ENCODE measurements at places on chromosomes 7 and 10.
A peak's percentile ranks its signal among the peaks of the same experiment; 100 is the strongest.

- H3K4me1 ChIP-seq: peaks cover 8% of the 10 kb centered on the region
- peak overlapping the region; percentile 22 for H3K4me3 ChIP-seq
- H3K27ac ChIP-seq: peak overlapping the region; percentile 49
- H3K27me3 ChIP-seq: no peaks in the 10 kb centered on the region
- DNase-seq: peak; percentile 79
Observed at GRCh38 chr7:47314728-47315607, 266.9 kb downstream of the TNS3 start.

- DNase-seq: peak; percentile 22
- H3K36me3 ChIP-seq: no peaks in the 10 kb centered on the region
- H3K4me1 ChIP-seq: peaks cover 15% of the 10 kb centered on the region
- H3K4me3 ChIP-seq: peak overlapping the region; percentile 97
- H3K27me3 ChIP-seq: no peaks in the 10 kb centered on the region
Observed at GRCh38 chr7:5422396-5423305, 983 bp downstream of the TNRC18 start.

DNA sequence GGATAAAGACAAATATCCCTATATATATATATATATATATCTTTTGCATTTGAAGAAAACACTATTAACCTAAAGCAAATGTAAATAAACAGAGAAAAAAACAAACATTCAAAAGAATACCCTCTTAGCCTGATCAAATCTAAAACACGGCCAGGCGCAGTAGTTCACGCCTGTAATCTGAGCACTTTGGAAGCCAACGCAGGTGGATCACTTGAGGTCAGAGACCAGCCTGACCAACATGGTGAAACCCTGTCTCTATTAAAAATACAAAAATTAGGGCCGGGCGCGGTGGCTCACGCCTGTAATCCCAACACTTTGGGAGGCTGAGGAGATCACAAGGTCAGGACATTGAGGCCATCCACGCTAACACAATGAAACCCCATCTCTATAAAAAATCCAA, 9.2 kb downstream of the ANXA7 start:
- H3K4me3 ChIP-seq: no peak overlapping the region
- no peaks in the 10 kb centered on the region for H3K27me3 ChIP-seq
- no peak overlapping the region for H3K27ac ChIP-seq
- no peaks in the 10 kb centered on the region for H3K4me1 ChIP-seq

DNA sequence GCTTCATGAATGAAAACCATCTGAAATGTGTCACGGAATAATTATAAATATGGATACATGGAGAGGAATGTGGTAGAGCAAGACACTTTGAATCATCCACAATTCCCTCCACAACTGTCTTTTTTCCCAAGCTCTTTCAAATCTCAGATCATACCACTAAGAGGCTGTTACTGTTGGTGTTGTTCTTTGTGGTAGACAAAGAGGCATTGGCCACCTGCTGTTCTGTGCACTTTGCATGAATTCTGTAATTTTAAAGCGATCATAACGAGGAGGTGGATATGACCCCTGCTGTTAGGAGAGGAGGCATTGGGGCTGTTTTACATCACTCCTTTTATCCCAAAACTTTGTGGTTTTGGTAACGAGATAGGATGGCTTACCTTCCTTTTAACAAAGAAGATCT, 141.2 kb upstream of the KLF6 start:
- no peak overlapping the region for H3K27ac ChIP-seq
- no peaks in the 10 kb centered on the region for H3K36me3 ChIP-seq

GRCh38 chr7:54689394-54690049, 69.5 kb downstream of the SEC61G start:
- H3K4me1 ChIP-seq: no peaks in the 10 kb centered on the region
- H3K27ac ChIP-seq: no peak overlapping the region
- no peaks in the 10 kb centered on the region for H3K36me3 ChIP-seq
- H3K27me3 ChIP-seq: peaks cover 7% of the 10 kb centered on the region

DNA sequence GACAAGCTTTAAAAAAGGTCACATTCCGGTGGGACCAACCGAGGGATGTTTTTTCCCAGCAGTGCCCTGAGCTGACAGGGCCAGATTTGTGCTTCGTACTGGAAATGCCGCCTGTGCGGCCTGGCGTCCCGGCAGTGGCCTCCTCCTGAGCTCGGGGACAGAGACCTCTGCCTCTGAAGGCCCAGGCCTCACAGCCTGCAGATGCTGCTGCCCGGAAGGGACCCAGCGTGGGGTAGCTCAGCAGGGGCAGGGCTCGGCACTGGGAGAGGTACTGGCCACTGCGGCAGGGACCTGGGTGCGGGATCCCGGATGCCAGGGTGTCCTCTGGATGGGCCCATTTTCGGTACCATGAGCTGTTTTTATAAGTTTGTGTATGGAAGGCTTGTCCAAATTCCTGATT, 52.4 kb upstream of the CFAP46 start:
- H3K4me3 ChIP-seq: no peak overlapping the region
- no peak for DNase-seq
- H3K27me3 ChIP-seq: no peaks in the 10 kb centered on the region

DNA sequence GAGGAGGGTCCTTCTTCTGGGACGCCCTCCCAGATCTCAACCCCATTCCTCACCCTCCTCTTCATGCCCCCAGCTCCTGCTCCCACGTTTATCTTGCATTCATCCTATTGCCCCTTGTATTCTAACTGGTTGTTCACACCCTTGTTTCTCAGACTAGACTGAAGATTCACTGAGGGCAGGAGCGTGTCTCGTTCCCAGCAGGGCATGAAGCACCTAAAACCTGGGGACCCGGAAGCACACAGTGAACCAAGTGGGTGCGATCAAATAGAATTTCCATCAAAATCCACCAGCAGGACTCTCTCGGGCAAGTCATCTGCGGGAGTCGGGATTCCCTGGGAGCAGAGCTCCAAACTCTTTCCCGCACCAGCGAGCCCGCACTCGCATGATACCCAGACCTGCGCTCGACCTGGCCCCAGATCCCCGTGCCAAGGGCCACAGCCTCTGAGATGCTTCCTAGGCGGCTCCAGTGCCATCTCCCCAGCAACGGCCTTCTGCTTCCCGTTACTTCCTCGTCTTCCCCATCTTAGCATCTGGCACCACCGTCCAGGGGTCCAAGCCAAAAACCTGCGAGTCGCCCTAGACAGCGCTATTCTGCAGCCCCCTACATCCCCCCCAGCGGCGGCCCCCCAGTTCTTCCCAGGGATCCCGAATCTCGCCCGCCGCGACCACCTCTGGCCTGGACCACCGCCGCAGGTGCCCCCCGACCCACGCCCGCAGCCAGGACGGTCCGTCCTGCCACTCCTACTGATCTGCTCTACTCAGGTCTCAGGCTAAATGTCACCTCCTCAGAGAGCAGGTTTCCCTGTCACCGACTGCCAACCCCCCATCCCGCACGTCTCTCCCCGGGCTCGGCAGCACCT, 6.1 kb upstream of the GBX1 start:
- H3K27me3 ChIP-seq: peaks cover 8% of the 10 kb centered on the region
- no peaks in the 10 kb centered on the region for H3K36me3 ChIP-seq
- no peak for DNase-seq
- H3K27ac ChIP-seq: no peak overlapping the region

Data from SJCRH30 (cell line).